ENCODE measurements at places on chromosomes 3 and 15. TPM values are rescaled to one million over a fixed set of nuclear protein-coding genes. Genes with fewer than 3 reads are reported as not detected.

GOLGA6L7 gene
- not detected for total RNA-seq

PRR20G gene
- total RNA-seq: not detected

GABRB3 gene
- total RNA-seq: not detected

ADGRG7 gene
- total RNA-seq: not detected

GRCh38 chr3:13262493-13263211, 157.5 kb downstream of the NUP210 start:
- peak; percentile 28 for DNase-seq
